ENCODE measurements at places on chromosomes 7 and 10. TPM values are rescaled to one million over a fixed set of nuclear protein-coding genes. Genes with fewer than 3 reads are reported as not detected.

DNA sequence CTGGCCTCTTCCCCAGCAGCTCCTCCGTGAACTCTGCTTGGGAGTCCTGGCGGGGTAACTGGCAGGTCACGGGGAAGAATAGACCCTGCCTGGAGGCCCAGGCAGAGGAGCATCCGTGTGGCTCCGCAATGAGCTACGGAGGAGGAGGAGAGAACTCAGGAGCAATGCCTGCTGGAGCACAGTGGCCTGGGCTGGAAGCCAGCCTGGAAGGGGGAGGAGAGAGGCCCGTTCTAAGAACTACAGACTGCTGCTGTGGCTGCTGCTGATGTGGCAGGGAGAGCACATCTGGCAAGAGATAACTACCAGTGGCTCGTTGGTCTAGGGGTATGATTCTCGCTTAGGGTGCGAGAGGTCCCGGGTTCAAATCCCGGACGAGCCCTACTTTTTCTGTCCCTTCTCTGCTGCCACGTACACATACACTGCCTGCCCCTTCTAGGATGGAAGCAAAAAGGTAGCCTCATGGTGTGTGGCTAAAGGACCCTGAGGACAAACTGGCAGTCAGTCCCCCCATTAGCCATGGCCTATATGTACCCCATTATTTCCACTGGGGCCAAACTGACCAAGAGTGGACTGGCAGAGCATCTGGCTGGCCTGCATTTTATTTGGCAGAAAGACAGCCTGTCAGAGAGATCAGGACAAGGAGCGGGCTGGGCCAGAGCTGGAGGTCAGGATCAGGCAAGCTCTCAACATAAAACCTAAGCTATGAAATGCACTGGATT, 7.7 kb upstream of the OPN1SW start:
- DNase-seq, result no peak

HMX3 gene
- polyA plus RNA-seq, result 0.21 TPM

GRCh38 chr7:31550432-31550831, 36.5 kb downstream of the ITPRID1 start:
- no peak for DNase-seq

DNA sequence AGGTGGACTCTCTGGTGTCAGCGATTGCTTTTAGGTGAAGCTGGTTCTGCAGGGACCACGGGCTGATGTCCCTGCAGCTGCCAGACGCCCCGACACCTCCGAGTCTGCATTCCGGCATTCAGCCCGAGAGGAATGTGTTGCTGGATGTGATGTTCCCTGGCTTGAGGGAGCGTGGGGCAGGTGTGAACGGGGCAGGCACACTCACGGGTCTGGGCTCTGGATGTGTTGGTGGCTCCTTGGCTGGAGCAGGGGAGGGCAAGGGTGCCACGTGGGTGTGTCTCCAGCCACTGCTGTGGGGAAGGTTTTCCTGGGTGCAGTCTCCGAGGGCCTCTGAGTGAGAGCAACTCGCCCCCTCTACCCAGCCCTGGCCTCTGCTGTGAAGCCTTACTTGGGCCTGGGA, 140.5 kb downstream of the CAMK1D start:
- DNase-seq, result no peak

PON1 gene
- 0.95 TPM for polyA plus RNA-seq

HOXA2 gene
- polyA plus RNA-seq, result 11.0 TPM
